ENCODE measurements at places on chromosomes 1 and 21.

- DNase-seq: no peak
Measured at GRCh38 chr21:38325216-38325615, 68.4 kb downstream of the KCNJ15 start.

- no peak for DNase-seq
Measured at GRCh38 chr1:109131800-109132199, 17.9 kb downstream of the ELAPOR1 start.

- no peak for DNase-seq
Measured at GRCh38 chr1:88074661-88075060, 609.4 kb upstream of the PKN2 start.

DNA sequence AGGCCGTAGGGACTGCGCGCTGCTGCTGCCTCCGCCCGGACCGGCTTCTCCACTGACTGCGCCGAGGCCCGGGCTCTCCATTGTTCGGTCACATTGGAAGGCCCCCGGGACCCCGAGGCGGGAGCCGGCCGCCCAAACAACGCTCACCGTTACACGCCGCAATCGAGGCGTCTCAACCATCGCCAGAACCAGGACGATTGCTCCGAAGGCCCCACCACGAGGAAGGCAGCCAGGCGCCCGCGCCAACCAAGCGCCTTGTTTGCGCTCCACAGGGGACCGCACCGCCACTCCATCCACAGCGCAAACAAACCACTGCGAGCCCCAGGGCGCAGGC is 595 bp downstream of the GLUL start:
- DNase-seq: no peak

DNA sequence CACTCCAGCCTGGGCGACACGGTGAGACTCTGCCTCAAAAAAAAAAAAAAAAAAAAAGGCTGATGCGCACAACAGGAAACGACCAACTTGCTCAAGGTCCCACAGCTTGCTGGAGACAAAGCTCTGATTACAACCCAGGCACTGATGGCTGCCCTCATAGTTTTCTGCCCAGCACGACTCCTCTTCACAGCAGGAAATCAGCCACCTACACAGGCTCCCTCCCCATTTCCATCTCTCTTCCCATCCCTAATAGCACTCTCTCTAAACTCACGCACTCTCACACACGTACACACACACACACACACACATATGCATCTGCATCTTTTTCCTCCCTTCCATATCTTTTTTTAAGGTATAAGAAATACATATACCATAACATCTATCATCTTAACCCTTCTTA is 153.5 kb upstream of the SOD1 start:
- no peak for DNase-seq

DNA sequence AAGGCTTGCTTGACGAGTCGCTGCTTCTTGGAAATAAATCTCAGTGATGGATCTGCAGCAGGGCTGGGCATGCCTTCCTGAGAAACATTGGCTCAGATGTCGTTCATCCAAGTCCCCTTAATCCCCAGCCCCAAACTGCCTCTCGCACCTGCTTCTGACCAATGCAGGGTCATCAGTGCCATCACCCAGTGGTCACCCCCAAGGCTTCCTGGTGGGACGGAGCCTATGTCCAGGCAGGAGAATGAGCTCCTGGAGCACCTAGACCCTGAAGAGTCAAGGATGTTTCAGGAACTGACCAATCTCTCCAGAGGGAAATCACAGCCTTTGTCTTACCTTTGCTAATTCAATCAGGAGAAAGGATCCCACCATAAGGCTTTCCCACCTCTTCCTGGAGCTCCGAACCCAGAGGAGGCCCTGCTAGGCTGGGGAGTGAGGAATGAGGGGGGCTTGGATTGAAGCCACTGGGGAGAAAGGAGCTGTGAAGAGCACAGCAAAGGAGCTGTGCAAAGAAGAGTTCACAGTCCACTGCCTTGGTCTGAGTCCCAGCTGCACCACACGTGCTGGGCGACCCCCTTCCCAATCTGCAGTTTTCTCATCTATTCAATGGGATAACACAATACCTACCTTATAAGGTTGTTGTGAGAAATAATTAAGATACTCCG is 416.1 kb downstream of the NPHP4 start:
- no peak for DNase-seq

- DNase-seq: no peak
Measured at GRCh38 chr1:182400567-182400966, at the start of gene TEDDM1. TSS of gene TEDDM1 (minus strand) at chr1:182400667. CDS start at chr1:182400485, 182 bp downstream.

- DNase-seq: no peak
Measured at GRCh38 chr1:208117409-208117808, 126.8 kb downstream of the PLXNA2 start.

Measured in HFF-Myc (cell line).